ENCODE measurements at places on chromosomes 5 and 9.
A peak's percentile ranks its signal among the peaks of the same experiment; 100 is the strongest.

DNA sequence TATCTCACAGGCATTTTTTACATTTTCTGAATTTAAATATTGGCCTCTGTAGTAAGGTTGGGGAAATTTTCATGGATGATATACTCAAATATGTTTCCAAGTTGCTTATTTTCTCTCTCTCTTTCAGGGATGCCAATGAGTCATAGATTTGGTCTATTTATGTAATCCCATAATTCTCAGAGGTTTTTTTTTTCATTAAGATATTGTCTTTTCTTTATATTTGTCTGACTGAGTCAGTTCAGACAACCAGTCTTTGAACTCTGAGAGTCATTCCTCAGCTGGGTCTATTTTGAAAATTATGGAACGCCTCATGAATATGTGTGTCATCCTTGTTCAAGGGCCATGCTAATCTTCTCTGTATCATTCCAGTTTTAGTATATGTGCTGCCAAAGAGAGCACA is 223.2 kb downstream of the PCSK1 start:
- no peak overlapping the region for H3K27ac ChIP-seq
- H3K4me3 ChIP-seq: no peak overlapping the region
- H3K36me3 ChIP-seq: no peaks in the 10 kb centered on the region
- H3K27me3 ChIP-seq: peaks cover 7% of the 10 kb centered on the region

DNA sequence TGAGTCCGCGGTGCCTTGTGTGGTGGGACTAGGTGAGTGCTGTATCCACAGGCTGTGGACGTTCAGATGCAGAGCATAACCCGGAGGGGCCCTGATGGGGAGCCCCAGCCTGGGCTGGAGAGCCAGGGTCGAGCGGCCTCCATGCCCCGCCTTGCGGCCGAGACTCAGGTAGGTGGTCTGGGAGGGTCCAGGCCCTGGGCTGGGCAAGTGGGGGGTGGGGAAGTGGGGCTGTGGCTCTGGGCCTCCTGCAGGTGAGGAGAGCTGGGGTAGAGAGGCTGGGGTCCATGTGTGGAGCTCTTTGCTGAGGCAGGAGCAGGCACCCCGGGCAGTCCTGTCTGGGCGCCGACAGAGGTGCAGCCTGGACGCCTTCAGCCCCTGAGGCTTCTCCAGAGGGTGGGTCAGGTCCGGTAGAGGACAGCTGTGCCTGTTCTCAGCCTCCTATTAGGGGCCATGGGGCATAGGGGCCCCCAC is 241.1 kb downstream of the CACNA1B start:
- H3K4me3 ChIP-seq: no peak overlapping the region
- DNase-seq: no peak
- no peak overlapping the region for H3K27ac ChIP-seq

GRCh38 chr5:35880156-35880555 is 23.5 kb downstream of the IL7R start:
- no peak for DNase-seq
- peak overlapping the region; percentile 66 for H3K4me3 ChIP-seq
- H3K27ac ChIP-seq: peak overlapping the region; percentile 95
- no peaks in the 10 kb centered on the region for H3K27me3 ChIP-seq
- H3K36me3 ChIP-seq: peaks cover 4% of the 10 kb centered on the region

DNA sequence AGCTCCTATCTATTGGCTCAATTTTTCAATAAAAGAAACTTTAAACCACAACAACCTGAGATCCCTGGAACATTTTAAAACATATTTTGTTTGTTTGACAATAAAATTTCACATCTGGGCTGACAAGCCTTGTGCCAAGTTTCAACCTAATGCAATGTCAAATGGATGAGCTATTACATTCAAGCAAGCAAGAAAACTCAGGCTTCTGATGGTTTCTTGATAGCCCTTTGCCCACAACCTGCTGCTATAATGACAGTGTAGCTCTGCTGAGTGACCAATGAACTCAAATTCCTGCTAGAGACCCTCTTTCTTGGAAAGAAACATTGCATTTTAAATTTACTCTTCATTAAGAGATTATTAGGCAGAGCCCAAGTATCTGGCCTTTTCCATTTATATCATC is 472.9 kb downstream of the ARHGEF28 start:
- H3K27me3 ChIP-seq: peaks cover 21% of the 10 kb centered on the region
- no peak overlapping the region for H3K4me3 ChIP-seq
- peaks cover 2% of the 10 kb centered on the region for H3K4me1 ChIP-seq
- no peak for DNase-seq
- peaks cover 2% of the 10 kb centered on the region for H3K36me3 ChIP-seq

DNA sequence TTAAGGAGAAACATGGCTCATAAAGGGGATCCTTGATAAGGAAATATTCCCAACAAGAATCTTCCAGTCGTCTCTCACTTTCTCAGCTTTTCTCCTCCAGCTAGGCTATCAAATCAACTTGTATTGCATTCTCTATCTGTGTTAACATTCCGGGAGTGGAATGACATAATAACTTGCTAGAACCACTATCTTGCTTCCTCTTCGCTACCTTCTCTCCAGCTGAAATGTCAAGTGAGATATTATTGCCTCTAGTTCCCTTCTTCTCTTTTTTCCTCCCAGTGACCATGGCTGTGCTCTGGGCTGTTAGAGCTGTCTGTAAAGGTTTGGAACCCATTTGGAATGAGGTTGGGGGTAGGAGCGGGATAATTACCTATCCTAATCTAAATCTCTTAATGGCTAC is 1329.5 kb upstream of the WWC1 start:
- DNase-seq: no peak
- H3K4me3 ChIP-seq: no peak overlapping the region
- H3K27me3 ChIP-seq: no peaks in the 10 kb centered on the region
- H3K4me1 ChIP-seq: no peaks in the 10 kb centered on the region
- H3K27ac ChIP-seq: no peak overlapping the region

GRCh38 chr5:17224858-17225511 is 7.6 kb downstream of the BASP1 start:
- H3K27me3 ChIP-seq: peaks cover 37% of the 10 kb centered on the region
- no peak overlapping the region for H3K4me3 ChIP-seq
